ENCODE measurements at places on chromosomes 1 and 21. TPM values are rescaled to one million over a fixed set of nuclear protein-coding genes. Genes with fewer than 3 reads are reported as not detected.

GRCh38 chr1:244264163-244264562, 187.5 kb downstream of the ADSS2 start:
- DNase-seq = no peak

- DNase-seq = no peak
Measured at GRCh38 chr1:27368869-27369582, 2.3 kb upstream of the MAP3K6 start.

- no peak for DNase-seq
Measured at GRCh38 chr1:2632051-2632430, 775 bp downstream of the MMEL1 start.

DNA sequence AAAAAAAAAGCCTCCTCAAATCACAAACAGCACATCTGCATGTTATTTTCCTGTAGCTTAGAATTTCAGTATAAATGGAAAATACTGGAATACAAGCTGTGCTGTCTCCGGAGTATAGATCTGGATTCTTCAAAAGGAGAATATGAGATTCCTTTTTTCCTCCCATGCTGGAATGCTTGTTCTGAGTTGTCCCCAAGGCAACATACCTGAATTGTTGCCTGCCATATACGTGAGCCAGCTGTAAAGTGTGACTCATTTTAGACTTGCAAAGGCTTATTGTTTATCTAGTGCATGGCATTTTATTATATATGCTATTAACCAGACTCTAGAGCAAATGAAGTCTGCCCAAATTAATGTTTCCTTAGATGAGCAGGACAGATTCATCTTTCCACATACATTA, 95.0 kb upstream of the C1orf105 start:
- no peak for DNase-seq

The LHX8 gene
- not detected for total RNA-seq

The CROCC gene
- total RNA-seq = 22.6 TPM

Measured in activated T-helper 1 cell treated with anti-CD3 and anti-CD28 coated beads, Interleukin-12 subunit alpha, Interleukin-12 subunit beta, Interleukin-2, Interleukin-4 antibody, amounts not matched to agents 30 ng/mL and 10 ng/mL and 1 ng/mL, durations not matched to agents 14 hours and 24 hours and 36 hours (primary cell).